ENCODE measurements at places on chromosomes 11 and 22. TPM values are rescaled to one million over a fixed set of nuclear protein-coding genes. Genes with fewer than 3 reads are reported as not detected.

The OR2D2 gene
- total RNA-seq: not detected

The ATF4 gene
- 193 TPM for total RNA-seq

The KDM4E gene
- not detected for total RNA-seq

The CYP2D6 gene
- total RNA-seq: 0.16 TPM

The POU2AF3 gene
- total RNA-seq: 0.38 TPM

The GSTT2 gene
- 0.66 TPM for total RNA-seq

The TRPM5 gene
- not detected for total RNA-seq

The DRG1 gene
- total RNA-seq: 58.0 TPM

The TYR gene
- not detected for total RNA-seq

The ACTN3 gene
- total RNA-seq: not detected

The PLAAT2 gene
- not detected for total RNA-seq

Data from left ventricle myocardium inferior (tissue), 1 donor.